ENCODE measurements at places on chromosomes 4 and X. TPM values are rescaled to one million over a fixed set of nuclear protein-coding genes. Genes with fewer than 3 reads are reported as not detected.

RAI2 gene
- polyA plus RNA-seq: 12.0 TPM

DCUN1D4 gene
- 62.7 TPM for polyA plus RNA-seq

DNA sequence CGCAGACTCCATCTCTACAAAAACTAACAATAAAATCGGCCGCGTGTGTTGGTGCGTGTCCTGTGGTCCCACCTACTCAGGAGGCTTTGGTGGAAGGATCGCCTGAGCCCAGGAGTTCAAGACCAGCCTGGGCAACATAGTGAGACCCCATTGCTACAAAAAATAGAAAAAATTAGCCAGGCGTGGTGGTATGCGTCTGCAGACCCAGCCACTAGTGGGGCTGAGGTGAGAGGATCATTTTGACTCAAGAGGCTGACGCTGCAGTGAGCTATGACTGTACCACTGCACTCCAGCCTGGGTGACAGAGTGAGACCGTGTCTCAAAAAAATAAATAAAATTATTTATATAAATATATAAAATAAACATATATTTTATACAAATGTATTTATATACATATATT, 22.3 kb downstream of the ASMTL start:
- no peak for DNase-seq

DNA sequence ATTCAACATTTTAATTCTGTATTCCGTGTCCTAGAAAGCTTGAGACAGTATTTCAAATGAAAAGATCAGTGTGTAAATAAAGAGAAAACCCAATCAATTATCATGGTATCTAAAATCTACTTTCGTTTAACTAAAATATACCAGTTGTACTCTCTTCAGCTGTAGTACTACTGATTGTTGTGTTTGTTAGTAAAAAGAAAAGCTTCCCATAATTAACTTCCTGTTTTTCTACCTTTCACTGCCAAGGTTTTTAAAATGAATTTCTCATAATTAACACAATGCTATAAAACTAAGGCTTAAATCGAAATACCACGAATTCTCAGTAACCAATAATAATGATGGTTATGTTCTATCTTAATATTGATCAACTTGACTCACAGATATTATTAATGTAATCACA, 37.4 kb downstream of the PPP3CA start:
- DNase-seq: no peak

DNA sequence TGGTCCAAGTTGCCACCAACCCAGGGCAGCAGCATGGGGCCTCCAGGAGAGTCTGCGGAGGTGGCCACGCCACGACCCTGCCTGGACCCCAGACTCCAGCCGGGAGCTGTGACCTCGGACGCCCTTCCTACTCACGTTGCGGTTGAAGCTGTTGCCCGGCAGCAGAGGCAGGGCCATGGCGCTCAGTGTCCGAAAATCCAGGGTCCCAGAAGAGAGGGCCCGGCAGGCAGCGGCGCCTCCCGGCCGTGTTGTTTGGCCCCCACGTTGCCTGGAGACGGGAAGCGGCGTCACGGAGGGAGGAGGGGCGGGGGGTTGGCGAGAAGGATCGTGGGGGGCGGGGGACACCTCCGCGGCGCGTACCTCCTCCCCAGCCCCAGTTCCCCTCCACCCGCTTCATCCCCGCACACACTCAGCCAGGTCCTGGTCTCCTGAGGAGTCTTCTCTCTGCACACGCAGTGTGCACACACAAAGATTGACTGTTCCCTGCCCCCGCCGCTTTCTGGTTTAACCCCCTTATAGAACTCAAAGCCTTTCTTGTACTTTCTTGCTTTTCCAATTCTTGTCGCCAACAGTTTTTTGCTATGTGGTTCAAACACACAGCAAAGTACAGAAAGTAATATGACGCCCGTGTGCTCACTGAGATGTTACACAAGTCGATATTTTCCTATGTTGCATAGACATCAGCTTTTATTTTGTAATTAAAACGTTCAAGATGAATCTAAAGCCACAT, at the start of gene EFHC2:
Gene EFHC2, minus strand, starts transcription at position 261 of the 730 bp plus-strand sequence. Its CDS starts 84 bp downstream, at position 177.
- no peak for DNase-seq

DNA sequence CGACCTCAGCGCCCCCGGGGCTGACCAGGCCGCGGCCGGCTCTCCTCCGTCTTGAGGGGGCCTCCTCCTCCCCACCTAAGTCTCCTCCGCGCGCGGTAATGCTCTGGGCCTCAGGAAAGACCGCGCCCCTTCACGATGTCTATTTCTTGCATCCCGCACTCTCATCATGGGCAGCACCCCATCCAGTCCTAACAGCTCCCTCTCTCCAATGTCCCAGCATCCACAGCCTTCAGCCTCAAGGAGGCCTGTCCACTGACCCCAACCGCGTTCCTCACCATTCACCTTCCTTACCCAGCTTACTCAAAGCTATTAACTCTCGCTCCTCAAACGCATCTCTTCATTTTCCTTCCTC, 77.5 kb downstream of the MAGED4 start:
- no peak for DNase-seq
